ENCODE measurements at places on chromosomes 4 and X. TPM values are rescaled to one million over a fixed set of nuclear protein-coding genes. Genes with fewer than 3 reads are reported as not detected.

The LGI2 gene
- 0.45 TPM for total RNA-seq

The BRS3 gene
- not detected for total RNA-seq

The TCEANC gene
- total RNA-seq = 6.9 TPM

The CXorf51A gene
- not detected for total RNA-seq

The RIBC1 gene
- 3.8 TPM for total RNA-seq

The CCSER1 gene
- 45.3 TPM for total RNA-seq

The PPARGC1A gene
- total RNA-seq = 128 TPM

The TLR10 gene
- 0.10 TPM for total RNA-seq

The CSAG3 gene
- total RNA-seq = not detected

The PLP1 gene
- 0.33 TPM for total RNA-seq

DNA sequence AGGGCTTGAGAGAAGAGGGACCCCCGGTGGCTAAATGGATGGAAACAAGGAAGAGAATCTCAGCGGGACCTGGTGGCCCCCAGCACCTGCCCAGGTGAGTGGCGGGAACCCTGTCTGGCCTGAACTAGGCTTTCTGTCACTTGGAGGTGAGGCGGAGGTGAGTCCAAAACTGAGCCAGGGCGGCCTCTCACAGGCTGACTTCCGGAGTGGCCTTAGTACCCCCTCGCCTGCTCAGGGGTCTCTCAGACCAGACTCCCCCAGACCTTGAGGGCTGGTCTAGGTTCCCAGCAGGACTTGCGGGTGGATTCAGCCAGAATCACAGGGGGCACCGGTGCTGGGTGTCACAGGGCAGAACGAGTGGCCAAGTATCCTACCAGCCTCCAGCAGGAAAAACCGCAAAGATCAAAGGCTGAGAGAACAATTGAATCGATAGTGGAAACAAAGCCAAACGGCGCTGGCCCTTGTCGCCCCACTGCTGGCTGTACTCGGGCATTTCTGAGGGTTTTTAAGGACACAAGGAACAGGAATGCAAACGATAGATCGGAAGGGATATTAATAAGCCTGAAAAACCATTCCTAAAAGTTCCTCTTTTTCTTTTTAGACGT lies 67.8 kb downstream of the WFS1 start:
- no peaks in the 10 kb centered on the region for H3K36me3 ChIP-seq
- no peak for DNase-seq
- H3K27me3 ChIP-seq = no peaks in the 10 kb centered on the region

GRCh38 chr4:5941601-5942000 lies 48.7 kb upstream of the CRMP1 start:
- H3K27me3 ChIP-seq = no peaks in the 10 kb centered on the region
- H3K27ac ChIP-seq = no peak overlapping the region
- peaks cover 5% of the 10 kb centered on the region for H3K4me1 ChIP-seq
- DNase-seq = peak; percentile 37
- no peaks in the 10 kb centered on the region for H3K36me3 ChIP-seq

DNA sequence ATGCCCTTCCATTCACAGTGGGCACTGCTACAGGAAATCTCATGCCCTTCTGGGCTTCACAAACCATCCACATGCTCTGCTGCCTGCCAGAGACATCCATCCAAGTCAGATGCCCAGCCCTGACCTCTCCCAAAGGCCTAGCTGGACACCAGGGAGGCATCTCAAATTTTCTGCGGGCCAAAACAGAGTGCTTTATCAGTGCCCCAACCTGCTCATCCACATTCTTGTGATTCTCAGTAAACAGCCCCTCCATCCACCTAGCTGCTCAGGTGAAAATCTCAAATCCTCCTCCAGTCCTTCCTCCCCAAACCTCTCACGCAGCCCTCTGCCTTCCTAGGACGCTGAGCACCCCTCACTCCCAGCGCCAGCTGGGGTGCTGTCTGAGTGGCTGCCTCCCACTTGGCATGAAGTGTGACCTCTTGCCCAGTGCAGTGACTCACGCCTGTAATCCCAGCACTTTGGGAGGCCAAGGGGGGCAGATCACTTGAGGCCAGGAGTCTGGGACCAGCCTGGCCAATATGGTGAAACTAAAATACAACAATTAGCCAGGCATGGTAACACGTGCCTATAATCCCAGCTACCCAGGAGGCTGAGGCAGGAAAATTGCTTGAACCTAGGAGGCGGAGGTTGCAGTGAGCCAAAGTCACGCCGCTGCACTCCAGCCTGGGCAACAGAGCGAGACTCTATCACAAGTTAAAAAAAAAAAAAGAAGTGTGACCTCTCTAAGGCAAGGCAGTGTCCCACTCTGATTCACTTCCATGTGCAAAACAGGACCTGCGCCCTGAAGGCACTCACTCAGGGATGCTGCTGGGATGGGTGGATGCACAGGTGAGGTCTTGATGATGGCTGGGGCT lies 1.7 kb upstream of the AFAP1 start:
- peak; percentile 93 for DNase-seq
- H3K4me1 ChIP-seq = peaks cover 13% of the 10 kb centered on the region
- no peaks in the 10 kb centered on the region for H3K27me3 ChIP-seq
- peak overlapping the region; percentile 5 for H3K27ac ChIP-seq

DNA sequence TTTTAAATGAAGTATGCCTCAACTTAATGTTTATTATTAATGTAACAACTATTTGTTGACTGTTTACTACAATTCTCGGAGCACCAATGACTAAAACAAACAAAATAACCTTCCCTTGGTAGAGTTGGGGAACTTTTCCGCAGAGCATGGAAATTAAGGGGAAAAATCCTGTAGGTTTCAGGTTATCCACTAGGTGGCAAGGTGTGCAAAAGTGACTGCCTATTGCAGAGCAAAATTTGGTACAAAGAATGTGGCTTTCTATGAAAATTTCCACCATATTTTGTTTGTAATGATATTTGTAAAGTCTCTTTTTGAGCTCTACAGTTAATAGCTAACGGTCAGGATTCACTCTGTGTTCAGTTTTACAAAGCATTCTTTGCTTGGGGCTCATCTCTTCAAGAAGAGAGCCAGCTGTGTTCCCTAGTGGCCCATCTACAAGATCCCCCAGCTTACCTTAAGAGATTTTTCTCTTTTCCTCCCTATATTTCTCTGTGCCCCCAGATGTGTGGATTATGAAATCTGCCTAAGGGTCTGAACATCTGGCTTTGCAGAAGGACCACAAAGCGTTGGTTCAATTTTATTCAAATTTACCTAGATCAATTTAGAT lies 61.1 kb downstream of the FBXO8 start:
- peaks cover 10% of the 10 kb centered on the region for H3K27me3 ChIP-seq
- H3K27ac ChIP-seq = no peak overlapping the region
- no peaks in the 10 kb centered on the region for H3K36me3 ChIP-seq
- no peak overlapping the region for H3K4me3 ChIP-seq

DNA sequence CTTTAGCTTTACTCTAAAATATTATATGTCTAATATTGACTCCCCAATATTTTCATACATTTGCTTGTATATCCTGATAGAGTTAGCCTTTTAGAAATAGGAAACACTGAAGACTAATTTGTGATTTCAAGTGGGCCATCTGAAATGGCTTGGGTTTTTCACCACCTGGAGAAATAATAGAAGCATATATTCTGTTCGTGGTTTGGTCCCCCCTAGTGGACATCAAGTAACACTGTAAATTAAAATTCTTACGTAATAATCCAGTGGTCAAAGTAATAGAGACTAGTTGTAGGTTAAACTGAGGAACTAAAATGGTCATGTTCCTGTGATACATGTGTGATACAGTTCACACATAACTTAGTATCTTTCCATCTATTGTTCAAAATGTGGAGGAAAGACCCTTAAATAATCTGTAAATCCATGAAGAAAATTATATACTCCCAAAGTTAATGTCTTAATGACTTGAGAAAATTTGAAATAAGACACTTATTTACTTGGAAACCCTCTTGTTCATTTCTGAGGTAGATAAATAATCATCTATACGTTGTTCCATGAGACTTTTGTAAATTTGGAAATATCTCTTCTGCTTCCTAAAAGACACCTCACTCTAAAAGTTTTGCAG lies 79.8 kb upstream of the SMARCAD1 start:
- no peak overlapping the region for H3K27ac ChIP-seq
- no peaks in the 10 kb centered on the region for H3K27me3 ChIP-seq
- no peak overlapping the region for H3K4me3 ChIP-seq
- no peaks in the 10 kb centered on the region for H3K36me3 ChIP-seq

- no peak overlapping the region for H3K27ac ChIP-seq
- H3K4me1 ChIP-seq = no peaks in the 10 kb centered on the region
- H3K4me3 ChIP-seq = no peak overlapping the region
- DNase-seq = no peak
- H3K36me3 ChIP-seq = no peaks in the 10 kb centered on the region
Measured at GRCh38 chr4:3363411-3364141, 70.8 kb downstream of the RGS12 start.

DNA sequence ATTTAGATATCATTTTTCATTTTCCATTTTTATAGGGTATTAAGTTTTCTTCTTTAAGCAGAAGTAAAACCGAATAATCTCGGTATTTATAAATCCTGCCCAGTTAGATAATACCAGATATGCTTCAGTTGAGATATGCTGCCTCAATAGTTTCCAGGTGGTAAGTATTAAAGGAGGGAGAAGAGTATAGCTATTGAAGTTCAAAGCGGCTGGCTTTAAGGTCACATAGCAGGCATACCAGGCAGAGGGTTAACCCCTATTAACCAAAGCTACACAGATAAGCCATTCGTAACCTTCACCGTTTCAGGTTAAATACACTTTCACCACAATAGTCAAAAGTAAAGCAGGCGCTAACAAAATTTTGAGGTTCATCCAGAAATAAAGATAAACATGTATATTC lies 54.2 kb downstream of the EDNRA start:
- H3K4me3 ChIP-seq = no peak overlapping the region
- no peaks in the 10 kb centered on the region for H3K27me3 ChIP-seq
- no peak for DNase-seq
- no peaks in the 10 kb centered on the region for H3K4me1 ChIP-seq
- H3K27ac ChIP-seq = no peak overlapping the region

DNA sequence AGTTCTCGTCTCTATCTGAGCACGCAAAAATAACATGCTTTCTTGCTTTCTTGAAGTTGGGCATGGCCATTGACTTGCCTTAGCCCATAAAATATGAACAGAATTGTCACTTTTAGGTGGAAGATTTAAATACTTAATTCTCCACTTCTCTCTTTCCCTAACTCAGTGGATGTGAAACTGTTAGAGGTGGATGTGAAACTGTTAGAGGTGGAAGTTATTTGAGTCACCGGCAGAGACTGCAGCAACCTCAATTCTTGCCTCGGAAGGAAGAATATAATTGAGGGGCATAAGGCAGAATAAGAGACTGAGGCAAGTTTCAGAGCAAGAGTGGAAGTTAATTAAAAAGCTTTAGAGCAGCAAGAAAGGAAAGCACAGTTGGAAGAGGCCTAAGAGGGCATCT lies 2.8 kb upstream of the PARM1 start:
- H3K4me1 ChIP-seq = peaks cover 1% of the 10 kb centered on the region
- DNase-seq = no peak
- no peaks in the 10 kb centered on the region for H3K36me3 ChIP-seq

DNA sequence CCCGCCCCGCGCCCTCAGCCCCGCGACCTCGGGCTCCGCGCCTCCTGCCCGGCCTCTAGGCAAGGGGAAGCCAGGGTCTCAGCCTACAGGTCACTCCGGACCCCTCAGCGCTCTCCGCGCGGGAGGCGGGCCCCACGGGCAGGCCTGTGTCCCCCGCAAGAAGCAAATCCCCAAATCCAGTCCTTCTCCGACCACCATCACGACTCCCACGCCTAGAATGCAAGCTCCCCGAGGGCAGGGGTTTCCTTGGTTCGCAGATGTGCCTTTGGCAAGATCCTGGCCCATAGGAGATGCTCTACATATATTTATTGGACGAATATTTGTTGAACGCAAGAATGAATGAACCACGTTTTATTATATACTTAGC lies 260 bp upstream of the CCDC149 start:
- peak overlapping the region; percentile 86 for H3K27ac ChIP-seq
- peak overlapping the region; percentile 26 for H3K4me3 ChIP-seq
- H3K27me3 ChIP-seq = no peaks in the 10 kb centered on the region
- DNase-seq = no peak
- peaks cover 13% of the 10 kb centered on the region for H3K4me1 ChIP-seq
- peaks cover 7% of the 10 kb centered on the region for H3K36me3 ChIP-seq

DNA sequence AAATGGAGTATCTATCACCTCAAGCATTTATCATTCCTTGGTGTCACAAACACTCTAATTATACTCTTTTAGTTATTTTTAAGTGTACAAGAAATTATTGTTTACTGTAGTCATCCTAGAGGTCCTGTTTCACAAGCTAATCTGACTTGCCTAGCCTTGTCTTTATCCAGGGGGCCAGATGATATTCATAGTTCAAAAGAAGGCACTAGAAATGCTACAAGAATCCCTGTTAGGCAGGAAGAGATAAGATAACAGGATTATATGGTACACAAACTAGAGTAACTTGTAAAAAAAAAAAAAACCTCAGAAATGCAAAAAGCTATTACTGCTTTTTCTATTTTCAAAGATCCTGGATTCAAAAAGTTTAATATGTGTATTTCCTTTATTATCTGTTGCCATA lies 95.8 kb downstream of the MBNL3 start:
- no peak overlapping the region for H3K27ac ChIP-seq
- no peaks in the 10 kb centered on the region for H3K27me3 ChIP-seq
- no peaks in the 10 kb centered on the region for H3K4me1 ChIP-seq
- H3K4me3 ChIP-seq = no peak overlapping the region
- no peaks in the 10 kb centered on the region for H3K36me3 ChIP-seq

DNA sequence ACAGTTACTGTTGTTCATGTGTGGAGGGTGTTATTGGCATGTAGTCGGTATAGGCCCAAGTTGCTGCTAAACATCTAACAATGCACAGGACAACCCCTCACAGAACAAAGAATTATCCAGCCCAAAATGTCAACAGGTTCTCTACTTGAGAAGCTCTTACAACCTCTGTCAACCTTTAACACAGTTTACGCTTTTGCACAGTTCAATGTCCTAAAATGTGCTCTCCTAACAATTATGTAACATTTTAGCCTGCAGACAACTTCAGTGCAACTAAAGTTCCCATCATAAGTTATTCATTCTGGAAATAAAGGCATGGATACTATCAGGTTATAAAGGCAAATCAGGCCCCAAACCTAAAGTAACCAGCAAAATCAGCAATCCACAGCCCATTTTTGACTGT lies 66.2 kb downstream of the ASB9 start:
- H3K4me1 ChIP-seq = peaks cover 14% of the 10 kb centered on the region
- no peak for DNase-seq
- H3K27ac ChIP-seq = no peak overlapping the region
- no peaks in the 10 kb centered on the region for H3K36me3 ChIP-seq
- H3K27me3 ChIP-seq = no peaks in the 10 kb centered on the region

- no peaks in the 10 kb centered on the region for H3K36me3 ChIP-seq
- H3K4me1 ChIP-seq = no peaks in the 10 kb centered on the region
- DNase-seq = no peak
- H3K4me3 ChIP-seq = no peak overlapping the region
- H3K27ac ChIP-seq = no peak overlapping the region
Measured at GRCh38 chr4:16677001-16677944, 221.2 kb downstream of the LDB2 start.

Measured in thyroid gland (tissue), 4 donors.